GM04503 (cell line): ENCODE measurements at places on chromosomes 12 and 14.

DNA sequence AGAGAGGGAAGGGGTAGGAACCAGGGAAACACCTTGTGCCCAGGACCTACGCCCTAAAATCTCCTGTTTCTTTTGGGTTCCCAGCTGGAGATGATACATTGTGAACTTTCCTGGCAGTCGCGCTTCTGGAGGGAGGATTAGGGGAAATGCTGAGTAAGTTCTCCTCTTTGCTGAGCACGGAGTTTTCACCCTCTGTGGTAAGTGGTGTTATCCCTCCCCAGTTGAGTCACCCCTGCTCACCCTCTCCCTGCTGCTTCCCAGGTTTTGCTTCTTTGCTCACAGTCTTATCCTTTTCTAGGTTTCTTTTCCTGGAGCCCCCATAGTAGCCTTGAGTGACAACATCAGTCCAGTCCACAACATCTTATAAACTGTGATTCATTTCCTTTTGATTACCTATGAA lies 789.1 kb downstream of the TMEM121 start:
- no peak for DNase-seq

- peak; percentile 80 for DNase-seq
Observed at GRCh38 chr12:108804271-108804953, 53.0 kb downstream of the SSH1 start.

DNA sequence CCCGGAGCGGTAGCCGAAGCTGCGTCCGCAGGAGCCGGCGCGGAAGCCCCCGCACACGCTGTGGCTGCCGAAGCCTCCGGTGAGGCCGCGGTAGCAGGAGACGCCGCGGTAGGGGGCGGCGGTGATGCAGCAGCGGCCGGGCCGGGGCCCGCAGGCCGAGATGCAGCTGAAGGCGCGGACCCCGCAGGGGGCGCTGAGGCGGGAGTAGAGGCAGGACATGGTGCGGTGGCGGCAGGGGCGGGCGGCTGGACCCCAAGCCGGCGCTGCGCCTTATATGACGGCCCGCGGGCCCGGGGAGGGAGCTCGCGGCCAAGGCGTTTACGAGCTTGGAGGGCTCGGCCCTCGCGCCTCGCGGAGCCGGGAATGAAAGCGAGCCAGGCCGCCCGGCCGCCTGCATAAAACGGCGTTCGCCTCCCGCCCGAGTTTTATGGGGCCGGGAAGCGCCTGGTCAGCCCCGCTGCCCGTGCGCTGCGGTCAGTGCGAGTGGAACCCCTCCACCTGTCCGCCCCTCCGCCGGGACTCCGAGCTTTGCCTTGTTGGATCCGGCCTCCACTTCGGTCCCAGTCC lies 16.0 kb upstream of the KRT86 start:
- DNase-seq, result no peak

DNA sequence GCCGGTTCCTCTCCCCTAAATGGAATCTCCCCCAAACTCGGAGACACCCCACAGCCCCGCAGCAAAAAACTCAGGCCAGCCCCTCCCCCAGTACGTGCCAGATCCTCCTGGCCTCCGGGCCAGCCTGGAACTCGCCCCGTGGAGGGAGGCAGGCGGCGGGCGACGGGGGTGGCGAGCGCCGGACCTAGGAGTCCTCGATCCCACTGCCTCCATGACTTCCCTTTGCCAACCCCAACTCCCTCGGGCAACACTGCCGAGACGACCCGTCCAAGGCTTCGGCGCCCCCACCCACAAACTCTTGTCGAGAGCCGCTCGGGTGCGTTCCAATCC lies 400 bp downstream of the ADCY6 start:
- no peak for DNase-seq

GRCh38 chr14:92637228-92637627 lies 111.2 kb downstream of the LGMN start:
- DNase-seq, result no peak

DNA sequence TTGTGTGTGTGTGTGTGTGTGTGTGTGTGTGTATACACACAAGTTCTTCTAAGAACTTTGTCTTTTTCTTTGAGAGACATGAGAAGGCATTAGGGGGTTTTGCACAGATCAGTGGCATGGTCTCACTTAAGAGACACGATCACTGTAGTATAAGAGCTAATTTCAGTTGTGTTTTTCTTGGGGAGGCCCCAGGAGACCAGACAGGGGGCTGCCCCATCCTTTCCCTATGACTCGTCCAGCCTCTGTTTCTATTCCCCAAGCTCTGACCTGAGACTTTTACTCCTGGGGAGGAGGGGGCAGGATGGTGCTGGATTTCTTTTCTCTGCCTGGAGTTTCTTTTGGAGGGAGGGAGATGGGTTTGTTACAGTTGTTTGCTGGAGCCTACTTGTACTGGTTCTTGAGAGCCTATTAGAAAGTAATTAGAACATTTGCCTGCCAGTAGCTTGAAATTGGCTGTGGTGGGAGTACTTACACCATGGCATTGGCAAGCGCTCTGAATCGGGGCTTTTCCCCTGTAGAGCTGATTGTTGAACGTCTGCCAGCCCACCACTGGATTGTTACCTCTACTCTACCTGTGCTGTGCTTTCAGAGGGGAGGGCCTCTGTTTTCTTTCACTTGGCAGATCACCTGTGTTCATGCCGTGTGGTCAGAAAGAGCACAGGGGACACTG lies 109.5 kb downstream of the TSPAN9 start:
- DNase-seq, result no peak

DNA sequence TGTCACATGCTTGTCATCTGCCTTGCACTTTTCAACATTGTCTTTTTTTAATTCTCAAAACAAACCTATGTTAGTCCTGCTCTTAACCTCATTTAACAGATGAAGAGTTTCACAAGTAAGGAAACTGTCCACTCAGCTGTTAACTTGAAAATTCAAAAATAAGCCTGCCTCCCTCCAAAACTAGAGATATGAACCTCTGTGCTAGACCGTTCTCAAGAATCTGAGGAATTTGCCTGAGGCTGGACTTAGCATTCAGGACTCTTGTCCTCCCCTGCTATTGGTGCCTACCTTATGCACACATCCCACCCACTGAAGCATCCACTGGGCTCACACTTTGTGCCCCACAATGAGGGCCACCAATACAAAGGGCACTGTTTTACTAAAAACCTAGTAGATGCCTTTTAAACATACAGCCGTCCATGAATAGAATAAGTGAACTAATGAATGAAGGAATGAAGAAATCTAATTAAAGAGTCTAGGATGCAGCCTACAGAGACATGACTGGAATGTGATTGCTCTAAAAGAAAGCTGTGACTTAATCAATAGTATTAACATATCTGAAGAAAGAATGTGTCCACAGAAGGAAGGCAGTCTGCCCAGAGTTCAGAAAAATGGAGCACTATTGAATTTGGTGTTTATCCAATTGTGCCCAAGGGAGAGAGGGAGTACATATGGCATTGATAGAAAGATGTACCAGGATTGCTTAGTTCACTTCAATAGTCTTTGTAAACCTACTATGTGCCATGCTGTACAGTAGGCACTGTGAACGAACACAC lies 238.5 kb downstream of the SPTSSA start:
- DNase-seq, result no peak

DNA sequence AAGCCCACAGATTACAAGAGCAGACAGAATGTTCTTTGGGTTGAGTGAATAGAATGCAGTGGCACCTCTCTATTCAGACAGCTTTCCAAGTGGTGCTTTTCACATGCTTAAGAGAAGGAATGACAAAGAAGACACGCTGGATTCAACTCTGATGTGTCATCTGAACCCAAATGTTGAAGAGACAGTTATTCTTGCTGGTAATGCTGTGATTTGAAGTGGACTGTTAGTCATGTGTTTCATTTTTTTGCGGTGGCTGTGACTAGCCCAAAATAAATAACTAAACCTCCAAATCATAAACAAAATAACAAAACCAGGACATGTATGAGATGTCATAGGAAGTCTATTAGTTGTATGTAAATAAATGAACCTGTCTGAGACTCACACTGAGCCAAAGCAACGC lies 391.8 kb upstream of the PRICKLE1 start:
- DNase-seq, result no peak

DNA sequence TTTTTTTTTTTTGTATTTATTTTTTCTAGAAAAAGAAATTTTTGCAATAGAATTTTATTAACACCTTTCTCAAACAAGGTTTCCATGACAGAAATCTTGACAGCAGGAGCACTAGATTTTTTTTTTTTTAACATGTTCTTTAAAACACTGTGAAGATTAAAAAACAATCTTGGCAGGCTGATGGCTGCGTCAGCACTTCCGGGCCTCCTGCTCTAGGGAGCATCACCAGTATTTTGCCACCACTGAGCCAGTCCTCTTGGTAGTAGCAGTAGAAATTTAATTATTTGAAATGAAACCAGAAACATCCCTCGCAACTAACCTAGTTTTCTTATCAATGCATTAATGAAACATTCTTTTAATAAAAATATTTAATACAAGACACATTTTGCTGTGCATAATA lies 99.6 kb downstream of the APAF1 start:
- no peak for DNase-seq

- DNase-seq, result no peak
Observed at GRCh38 chr12:28497889-28498411, 307.7 kb downstream of the CCDC91 start.

GRCh38 chr12:130978785-130979184 lies 25.1 kb downstream of the ADGRD1 start:
- DNase-seq, result no peak

DNA sequence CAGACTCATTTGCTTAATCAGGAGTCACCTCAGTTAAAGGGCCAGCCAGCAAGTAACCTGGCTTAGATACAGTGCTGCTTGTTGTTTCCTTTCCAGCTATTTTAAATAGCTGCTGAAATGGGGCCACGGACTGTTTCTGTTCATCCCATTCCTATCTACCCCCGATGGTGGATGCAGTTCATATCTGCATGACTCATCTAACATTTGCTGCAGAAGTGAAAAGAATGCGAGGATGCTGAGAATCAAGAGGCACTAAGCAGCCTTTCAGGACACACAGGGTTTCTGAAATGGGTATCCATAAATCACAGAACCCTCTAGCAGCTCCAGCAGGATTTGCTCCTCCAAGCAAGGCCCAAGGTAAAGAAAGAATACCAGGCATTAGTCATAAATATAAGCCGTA lies 60.2 kb upstream of the RTRAF start:
- DNase-seq, result no peak

DNA sequence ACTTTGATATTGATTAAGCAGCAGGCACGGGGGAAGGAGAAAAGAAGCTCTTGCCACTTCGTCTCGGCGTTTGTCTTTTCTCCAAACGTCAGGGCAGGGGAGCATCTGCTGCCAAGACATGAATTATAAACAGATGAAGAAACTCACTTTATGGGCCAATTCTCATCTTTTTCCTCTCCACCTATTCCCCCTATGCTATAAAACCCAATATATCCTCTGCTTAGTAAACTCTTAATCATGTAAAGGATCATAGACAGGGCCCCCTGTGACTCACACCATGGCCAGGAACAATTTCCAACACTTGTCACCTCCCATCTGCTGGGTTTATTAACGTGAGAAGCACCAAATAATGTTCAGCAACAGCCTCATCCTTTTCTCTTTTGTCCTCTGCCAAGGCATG lies 1092.1 kb upstream of the TMEM132C start:
- DNase-seq, result peak; percentile 62

DNA sequence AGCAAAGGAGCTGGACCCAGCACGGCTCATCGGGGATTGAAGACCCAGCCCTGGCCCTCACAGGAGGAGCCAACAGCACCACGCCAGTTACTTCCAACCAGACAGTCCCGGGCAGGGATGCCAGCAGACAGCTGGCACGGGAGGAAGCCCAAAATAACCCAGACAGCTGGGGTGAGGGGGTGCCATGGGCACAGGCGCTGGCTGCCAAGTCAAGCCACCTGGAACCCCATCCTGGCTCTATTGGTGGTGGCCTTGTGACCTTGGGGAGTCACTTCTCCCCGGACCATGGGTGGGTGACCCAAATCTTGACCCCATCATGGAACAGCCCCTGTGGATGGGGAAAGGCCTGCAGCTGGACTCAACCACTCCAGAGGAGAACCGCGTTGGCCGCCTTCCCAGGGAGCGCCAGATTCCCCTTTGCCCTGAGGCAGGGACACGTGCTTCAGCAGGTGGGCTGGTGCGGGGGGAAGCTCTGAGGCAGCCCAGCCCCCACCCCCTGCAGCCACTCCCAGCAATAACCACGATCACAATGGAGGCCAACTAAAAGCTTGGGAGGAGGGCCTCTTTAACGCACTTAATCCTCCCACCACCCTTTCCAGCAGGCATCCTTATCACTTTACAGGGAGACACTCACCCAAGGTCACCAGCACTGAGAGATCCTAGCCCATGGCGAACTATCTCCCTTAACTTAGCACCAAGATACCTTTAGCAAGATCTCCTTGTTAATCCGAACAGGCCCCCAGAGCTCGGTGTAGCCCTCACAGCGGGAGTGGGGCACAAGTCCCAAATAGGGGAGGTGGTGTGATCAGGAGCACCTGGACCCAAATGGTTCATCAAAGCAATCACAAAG lies 4.7 kb upstream of the RHOF start:
- DNase-seq, result no peak

GRCh38 chr12:120879718-120880300 lies 24.3 kb downstream of the SPPL3 start:
- no peak for DNase-seq

DNA sequence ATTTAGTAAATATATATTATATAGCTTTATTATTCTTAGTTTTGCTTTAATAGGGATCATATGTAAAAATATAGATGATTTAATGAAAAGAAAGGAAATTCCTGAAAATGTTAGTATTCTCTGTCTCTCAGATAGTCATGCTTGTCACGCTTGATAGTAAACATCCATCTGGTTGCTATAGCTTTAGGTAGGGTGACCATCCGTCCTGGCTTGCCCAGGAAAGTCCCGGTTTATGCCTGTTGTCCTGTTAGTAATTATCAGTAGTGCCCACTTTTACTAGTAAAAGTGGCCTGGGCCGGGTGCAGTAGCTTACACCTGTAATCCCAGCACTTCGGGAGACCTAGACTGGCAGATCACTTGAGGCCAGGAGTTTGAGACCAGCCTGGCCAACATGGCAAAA lies 23.8 kb downstream of the CFAP54 start:
- DNase-seq, result no peak

DNA sequence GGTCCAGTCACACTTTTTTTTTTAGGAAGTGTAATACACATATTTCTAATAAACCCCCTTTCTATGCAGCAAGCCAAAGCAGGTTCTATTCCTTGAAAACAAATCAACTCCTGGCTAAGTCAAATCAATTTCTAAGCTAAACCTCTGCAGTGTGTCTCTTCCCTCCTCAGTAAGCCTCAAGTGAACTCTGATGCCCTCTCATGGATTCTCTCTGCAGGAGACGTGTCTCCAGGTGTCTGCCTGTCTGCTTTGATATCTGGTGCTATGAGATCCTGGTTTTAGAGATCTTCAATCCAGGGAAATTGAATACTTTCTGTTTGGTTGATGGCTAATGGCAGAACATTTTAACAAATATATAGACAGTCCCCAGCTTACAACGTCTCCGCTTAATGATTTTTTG lies 791.7 kb downstream of the AACS start:
- no peak for DNase-seq

- no peak for DNase-seq
Observed at GRCh38 chr12:20030826-20031225, 337.5 kb upstream of the PDE3A start.

- peak; percentile 62 for DNase-seq
Observed at GRCh38 chr14:61048640-61049039, 67.6 kb downstream of the SLC38A6 start.
